ENCODE measurements at places on chromosomes 12 and 14. TPM values are rescaled to one million over a fixed set of nuclear protein-coding genes. Genes with fewer than 3 reads are reported as not detected.

- peak; percentile 21 for DNase-seq
These were observed 218.8 kb downstream of the DAD1 start for GRCh38 chr14:22370084-22370847.

- DNase-seq = no peak
These were observed 31.6 kb upstream of the BEGAIN start for GRCh38 chr14:100618763-100619320.

- peak; percentile 74 for DNase-seq
These were observed at the start of gene CCND2 for GRCh38 chr12:4273652-4274395. Gene CCND2, plus strand, starts transcription at chr12:4273762. Its CDS starts 279 bp downstream, at chr12:4274041.

Gene SALL2
- polyA plus RNA-seq = 0.84 TPM

Gene SSTR1
- polyA plus RNA-seq = not detected

All from keratinocyte (primary cell).